ENCODE measurements at places on chromosomes 11 and 22.

DNA sequence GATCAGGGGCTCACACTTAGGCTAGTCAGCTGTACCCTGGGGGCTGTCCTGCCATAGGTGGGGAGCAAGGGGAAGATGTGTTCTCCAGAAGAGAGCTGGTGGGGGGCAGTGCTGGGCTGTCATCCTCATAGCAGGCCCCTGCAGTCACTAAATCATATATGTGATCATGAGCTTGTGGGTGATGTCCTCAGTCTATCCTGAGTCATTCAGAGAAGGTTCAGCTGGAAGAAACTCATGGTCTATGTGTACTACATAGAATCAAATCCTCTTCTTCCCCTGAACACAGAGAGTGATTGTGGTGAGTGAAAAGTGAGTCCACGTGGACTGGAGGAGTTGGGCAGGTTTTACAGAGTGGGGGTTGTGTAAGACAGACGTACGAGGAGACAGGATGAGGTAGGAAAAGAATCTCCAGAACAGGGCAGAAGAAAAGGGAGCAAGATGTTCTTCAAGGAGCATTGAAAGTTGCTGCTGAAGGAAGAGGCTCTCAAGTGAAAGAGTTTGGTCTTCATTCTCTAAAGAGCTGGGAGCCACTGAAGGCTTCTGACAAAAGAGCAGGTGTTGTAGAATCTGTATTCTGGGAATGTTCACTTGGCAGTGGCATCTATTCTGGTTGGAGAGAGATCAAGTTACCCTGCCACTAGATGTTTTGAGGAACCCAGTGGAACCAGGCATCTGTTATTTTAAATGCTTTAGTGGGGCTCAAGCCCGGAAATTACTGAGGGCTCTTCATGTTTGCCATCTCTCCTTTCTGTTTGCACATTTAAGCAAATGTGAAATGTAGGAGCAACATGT is 68.9 kb downstream of the C22orf31 start:
- DNase-seq: no peak

DNA sequence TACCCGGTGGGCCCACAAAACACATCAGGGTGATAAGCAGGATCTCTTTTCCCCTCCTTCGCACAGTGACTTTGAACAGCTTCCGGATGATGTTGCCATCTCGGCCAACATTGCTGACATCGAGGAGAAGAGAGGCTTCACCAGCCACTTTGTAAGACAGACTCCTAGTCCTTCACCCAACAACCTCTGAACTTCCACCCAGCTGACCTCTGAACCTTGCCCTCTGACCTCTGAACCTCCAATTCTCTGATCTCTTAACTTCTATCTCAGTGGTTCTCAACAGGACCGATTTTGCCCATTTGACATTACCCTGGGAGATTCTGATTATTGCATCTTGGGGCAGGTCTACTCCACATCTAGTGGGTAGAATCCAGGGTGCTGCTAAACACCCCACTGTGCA is 3.2 kb downstream of the NCF4 start:
- no peak for DNase-seq

GRCh38 chr11:68923614-68924013 is 19.9 kb downstream of the IGHMBP2 start:
- DNase-seq: no peak

DNA sequence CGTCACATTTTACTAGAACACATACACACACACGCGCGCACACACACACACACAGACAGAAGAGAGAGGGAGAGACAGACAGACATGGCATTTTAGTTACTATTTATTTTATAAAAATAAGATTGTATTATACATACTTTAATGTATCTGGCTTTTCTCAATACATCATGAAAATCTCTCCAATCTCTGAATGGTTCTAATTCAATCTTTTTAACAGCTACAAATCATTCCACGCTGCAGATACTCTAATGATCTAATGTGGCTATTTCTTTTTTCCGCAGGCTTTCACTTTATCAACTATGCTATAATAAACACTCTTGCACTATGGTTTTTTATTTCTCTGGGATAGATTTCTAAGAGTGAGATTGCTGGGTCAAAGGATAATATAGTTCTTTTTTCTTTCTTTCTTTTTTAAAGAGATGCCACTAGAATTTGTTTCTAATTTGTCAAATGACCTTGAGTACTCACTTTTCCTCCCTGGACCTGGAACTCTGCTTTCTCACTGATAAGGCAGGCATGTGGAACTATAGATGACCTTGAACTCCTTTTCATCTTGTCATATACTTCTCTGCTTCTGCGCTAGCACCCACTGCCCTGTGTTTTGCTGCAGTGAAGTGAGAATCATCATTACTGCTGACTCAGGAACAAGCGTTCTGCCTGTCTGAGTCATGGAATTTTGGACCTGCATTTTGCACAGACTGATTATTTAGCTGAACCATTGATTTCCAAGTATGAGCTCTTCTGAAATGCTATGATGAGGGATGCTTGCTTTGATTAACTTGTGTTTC is 4.9 kb upstream of the SLC6A5 start:
- no peak for DNase-seq

- DNase-seq: no peak
These were observed 15.3 kb upstream of the ELFN2 start for GRCh38 chr22:37442537-37442936.

GRCh38 chr11:107301878-107302277 is 155.7 kb downstream of the CWF19L2 start:
- no peak for DNase-seq

GRCh38 chr11:96708219-96708878 is 318.5 kb downstream of the JRKL start:
- no peak for DNase-seq

- no peak for DNase-seq
These were observed 36.2 kb upstream of the FGF3 start for GRCh38 chr11:69855421-69855820.

DNA sequence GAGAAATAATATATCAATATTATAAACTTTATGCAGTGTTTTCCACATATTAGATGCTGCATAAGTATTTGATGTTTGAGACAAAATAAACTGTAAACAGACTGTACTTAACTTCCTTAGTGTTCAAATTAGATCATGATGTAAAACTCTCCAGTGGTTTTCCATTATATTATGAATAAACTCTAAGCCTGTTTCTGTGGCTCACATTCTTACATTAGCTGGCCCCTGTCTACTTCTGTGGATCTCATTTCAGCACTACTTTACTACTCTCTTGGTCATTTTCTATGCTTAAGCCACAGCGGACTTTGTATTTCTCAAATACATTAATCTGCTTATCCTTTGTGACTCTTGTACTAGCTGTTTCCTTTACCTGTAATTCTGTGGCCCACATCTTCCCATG is 55.6 kb downstream of the ARHGEF12 start:
- no peak for DNase-seq
